ENCODE measurements at places on chromosomes 6 and 20.
A peak's percentile ranks its signal among the peaks of the same experiment; 100 is the strongest.

DNA sequence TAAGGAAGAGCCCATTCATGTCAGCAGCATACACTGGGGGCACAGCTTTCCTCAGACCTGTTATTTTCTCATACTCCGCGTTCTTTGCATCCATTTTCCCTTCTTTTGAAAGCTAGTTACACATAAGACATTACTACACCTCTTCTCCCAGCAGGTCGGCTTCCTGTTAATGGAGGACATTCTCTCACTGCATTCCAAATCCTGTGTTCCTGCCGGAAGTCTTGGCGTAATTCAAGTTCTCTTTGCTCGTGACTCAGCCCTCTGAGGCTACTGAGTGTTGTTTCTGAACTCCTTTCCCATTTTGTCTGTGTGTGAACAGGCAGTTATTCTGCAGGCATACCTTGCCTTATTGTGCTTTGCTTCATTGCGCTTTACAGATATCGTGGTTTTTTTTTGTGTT, 97.5 kb upstream of the ZBTB24 start:
- no peak for DNase-seq

GRCh38 chr6:129490521-129491255, 219.3 kb downstream of the ARHGAP18 start:
- DNase-seq: peak; percentile 74

DNA sequence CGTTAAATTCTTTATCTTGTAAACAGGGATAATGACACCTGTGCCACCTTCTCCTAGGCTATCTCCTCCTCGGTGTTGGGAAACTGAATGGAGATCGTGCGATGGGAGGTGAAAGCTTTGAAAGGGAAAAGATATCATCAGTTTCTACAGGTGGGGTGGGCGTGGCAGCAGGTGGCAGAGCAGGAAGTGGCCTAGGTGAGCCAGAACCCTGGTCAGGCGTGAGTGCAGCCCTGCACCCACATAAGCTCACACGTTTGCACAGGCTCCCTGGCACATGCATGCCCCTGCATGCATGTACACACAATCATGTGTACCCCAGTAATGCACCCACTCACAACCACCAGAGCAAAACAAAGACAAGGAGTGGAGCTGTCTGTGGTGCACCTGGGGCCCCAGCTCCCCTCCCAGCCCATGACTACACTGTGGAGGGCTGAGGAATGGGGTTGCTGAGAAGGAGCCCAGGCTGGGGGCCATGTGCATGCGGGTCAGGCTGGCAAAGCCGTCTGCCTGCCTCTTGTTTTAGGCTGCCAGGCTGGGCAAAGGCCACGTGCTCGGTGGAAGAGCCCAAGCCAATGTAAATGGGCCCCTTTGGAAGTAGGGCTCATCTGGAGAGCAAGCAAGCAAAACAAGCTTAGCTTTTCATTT, 61.5 kb downstream of the TFAP2C start:
- DNase-seq: no peak

- DNase-seq: no peak
Observed at GRCh38 chr6:33758815-33759216, 12.1 kb upstream of the IP6K3 start.

- DNase-seq: no peak
Observed at GRCh38 chr6:23003671-23004467, 434.5 kb downstream of the HDGFL1 start.

- DNase-seq: no peak
Observed at GRCh38 chr20:63072991-63073737, 66.4 kb upstream of the BHLHE23 start.

- no peak for DNase-seq
Observed at GRCh38 chr6:11206576-11206975, 25.9 kb downstream of the NEDD9 start.

GRCh38 chr6:144607998-144608735, 323.0 kb downstream of the UTRN start:
- DNase-seq: no peak

GRCh38 chr20:33279261-33279910, 3.6 kb upstream of the BPIFB1 start:
- DNase-seq: no peak

DNA sequence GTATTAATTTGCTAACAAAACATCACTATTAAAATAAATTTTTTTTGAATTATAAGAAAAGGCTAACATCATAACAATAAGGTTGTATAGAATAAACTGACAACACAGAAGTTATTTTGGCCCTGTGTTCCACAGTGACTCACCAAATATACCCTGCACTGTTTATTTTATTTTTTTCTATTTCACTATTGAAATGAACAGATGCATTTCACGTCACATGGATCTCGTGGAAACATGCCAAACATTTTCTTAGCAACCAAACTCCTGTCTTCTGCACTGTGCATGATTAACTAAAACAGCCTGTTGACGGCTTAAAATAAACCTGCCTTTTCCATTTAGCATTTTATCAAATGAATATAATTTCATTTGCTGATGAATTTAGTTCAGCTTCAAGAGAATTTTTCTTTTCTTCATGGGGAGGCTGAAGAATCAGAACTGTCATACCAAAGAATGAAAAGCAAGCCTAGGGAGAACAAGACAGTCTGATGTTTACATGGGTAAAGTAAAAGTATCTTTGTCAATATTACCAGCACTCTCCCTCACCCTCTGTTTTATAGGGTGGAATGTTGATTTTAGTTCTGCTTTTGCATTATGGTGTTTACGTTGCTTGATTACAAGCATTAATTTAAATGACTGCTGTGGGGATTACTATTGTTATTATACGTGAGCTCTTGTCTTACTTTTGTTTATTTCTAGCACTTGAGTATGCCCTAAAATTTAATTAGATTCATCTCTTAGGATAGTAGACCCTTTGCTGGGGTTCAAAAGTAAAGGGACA, 115.3 kb downstream of the LCA5 start:
- DNase-seq: no peak

GRCh38 chr6:169960521-169960885, 209.1 kb downstream of the ERMARD start:
- no peak for DNase-seq

DNA sequence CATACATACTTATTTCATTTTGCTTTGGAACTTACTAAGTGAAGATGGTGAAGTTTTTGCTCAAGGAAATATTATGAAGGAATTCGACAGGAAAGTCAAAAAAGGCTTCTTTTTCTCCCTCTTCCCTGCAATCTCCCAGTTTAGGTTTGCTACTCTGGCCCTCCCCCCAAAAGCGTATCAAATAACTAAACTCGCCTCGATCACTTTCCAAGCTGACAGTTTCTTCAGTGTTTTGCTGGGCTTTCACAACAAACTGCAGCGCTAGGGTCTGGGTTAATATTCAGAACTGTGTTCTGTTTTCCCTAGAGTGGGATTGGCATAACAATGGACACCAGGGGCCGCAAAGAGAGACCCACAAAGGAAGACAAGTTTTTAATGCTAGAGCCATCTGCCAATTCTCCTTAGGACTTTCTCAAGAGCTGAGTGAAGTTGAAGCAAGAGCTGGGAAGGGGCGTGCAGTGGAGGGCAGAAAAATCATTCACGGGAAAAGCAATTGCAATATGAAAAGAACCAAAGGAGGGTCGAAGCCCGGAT, 57.8 kb downstream of the ATP9A start:
- no peak for DNase-seq

- DNase-seq: no peak
Observed at GRCh38 chr6:157791450-157791849, 31.6 kb upstream of the SNX9 start.

- no peak for DNase-seq
Observed at GRCh38 chr6:42337985-42338743, 113.6 kb downstream of the TRERF1 start.

DNA sequence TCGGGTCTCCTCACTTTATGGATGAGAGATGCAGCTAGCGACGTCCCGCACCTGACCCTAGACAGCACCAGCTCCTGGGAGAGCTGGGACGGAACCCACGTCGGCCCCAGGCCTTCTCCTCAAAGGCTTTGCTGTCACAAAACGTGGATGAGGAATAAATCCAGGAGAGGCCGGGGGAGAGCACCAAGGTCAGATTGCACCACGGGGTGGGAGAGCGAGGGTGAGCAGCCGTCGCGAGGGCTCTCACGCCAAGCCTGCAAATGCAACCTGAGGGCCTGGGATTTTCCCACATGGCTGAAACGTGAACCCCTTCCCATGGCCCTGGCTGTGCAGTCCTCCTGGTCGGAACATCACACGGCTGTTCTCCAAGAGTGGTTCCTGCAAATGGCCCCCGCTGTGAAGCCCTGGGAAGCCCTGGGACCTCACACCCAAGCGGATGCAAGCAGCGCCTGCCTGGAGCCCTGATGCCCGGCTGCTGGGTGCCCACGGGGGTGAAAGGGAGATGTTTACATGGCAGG, 45.3 kb downstream of the DLL1 start:
- no peak for DNase-seq

- no peak for DNase-seq
Observed at GRCh38 chr6:54157405-54157804, 46.2 kb downstream of the MLIP start.

- DNase-seq: no peak
Observed at GRCh38 chr20:33827634-33828325, 16.6 kb downstream of the CHMP4B start.

DNA sequence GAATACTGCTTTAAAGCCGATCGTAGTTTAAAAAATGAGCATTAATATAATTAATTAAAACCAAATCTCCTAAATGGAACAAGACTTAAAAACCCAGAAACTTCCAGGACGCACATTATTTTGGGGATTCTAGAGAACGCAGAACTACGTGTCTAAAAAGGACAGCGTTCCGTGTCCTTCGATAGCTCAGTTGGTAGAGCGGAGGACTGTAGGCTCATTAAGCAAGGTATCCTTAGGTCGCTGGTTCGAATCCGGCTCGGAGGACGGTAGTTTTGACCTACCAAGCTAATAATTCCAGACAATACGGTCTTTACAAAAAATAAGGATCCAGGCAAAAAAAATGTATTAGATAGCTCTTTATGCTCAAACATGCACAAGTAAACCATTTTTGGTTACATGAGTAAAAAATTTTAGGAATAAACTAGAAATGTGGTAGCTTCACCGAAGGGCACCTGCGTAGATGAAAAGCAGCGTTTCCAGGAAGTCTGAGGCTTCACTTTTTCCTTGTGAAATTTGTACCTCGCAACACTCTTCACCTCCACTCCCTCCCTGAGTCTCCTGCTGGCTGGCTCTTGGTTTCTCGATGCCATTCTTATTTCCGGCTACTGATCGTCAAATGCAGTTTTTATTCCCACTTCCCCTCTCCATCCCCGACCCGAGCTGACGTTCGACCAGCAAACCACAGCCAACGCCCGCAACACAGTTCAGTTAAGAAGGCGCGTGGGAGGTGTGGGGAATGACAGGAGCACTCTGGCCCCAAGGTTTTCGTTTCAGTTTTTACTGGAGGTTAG, 19.6 kb upstream of the ABT1 start:
- DNase-seq: peak; percentile 62

DNA sequence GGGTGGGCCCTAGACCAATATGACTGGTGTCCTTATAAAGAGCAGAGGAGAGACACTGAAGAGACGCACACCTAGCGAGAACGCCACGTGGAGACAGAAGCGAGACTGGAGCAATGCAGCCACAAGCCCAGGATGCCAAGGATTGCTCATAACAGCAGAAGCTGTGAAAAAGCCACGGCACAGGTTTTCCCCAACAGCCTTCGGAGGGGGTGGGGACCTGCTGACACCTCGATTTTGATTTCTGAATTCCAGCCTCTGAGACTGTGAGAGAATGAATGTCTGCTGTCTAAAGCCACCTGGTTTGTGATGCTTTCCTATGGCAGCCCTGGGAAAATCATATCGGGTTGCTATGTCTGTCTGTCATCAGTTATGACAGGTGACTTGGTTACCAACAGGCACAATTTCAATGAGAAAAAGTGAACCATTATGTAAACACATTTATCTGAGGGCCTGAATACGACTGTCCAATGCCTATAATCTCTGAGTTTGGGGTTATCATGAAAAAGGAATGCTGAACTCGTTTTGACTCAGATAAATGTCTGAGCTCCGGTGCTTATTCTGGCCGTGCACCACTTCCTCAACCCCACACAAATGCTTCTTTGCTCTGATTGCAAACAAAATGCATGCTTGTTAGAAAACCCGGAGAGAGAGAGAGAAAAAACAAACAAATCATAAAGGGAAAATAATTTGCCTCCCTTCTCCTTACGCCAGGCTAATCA, 769.7 kb downstream of the PTPRT start:
- no peak for DNase-seq

GRCh38 chr20:46607849-46608497, 43.3 kb downstream of the SLC13A3 start:
- DNase-seq: no peak

DNA sequence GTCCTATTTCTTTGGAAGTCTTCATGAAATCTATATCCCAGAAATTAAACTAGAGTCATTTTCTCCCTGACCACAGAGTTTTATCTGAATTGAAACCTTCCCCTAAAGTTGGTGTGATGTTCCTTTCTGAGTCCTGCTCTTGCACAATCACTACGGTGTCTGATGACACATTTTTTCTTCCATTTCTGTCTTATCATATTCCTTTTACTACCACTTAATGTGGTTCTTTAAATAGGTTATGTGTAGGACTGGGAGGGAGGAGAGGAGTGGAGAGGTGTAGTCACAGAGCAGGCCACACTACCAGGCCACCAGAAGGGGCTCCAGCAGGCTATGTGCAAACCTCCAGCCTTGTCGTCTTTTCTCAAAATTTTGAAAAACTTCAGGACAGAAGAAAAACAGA, 39.7 kb upstream of the ATXN1 start:
- DNase-seq: no peak

- no peak for DNase-seq
Observed at GRCh38 chr6:156191895-156192294, 585.3 kb upstream of the ARID1B start.

GRCh38 chr6:43273707-43274106, 24.4 kb upstream of the SLC22A7 start:
- DNase-seq: no peak

DNA sequence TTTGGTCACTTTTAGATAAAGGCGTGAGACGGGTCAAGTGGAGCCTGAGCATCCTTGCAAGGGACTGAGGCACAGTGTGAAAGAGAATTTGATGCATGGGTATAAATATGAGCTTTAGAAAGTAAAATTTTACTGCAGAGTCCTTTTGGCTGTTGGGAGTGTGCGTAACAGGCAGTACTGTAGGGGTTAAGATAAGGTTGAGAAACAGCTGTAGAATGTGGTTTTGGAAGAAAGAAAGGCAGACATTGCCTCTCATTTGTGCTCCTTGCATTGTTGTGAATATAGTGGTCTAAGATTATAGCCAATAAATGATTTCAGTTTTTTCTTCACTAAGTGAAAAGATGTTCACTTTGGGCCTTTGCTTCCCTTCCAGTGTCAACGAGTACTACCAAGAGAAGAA, 73.0 kb downstream of the RREB1 start:
- no peak for DNase-seq

GRCh38 chr6:12538881-12539357, 177.6 kb upstream of the PHACTR1 start:
- no peak for DNase-seq

- no peak for DNase-seq
Observed at GRCh38 chr20:54197621-54198604, 10.0 kb upstream of the PFDN4 start.

All from DND-41 (cell line).